ENCODE measurements at places on chromosomes 2 and 18. TPM values are rescaled to one million over a fixed set of nuclear protein-coding genes. Genes with fewer than 3 reads are reported as not detected.

- no peak for DNase-seq
Observed at GRCh38 chr2:31413862-31414550, 536 bp downstream of the XDH start.

DNA sequence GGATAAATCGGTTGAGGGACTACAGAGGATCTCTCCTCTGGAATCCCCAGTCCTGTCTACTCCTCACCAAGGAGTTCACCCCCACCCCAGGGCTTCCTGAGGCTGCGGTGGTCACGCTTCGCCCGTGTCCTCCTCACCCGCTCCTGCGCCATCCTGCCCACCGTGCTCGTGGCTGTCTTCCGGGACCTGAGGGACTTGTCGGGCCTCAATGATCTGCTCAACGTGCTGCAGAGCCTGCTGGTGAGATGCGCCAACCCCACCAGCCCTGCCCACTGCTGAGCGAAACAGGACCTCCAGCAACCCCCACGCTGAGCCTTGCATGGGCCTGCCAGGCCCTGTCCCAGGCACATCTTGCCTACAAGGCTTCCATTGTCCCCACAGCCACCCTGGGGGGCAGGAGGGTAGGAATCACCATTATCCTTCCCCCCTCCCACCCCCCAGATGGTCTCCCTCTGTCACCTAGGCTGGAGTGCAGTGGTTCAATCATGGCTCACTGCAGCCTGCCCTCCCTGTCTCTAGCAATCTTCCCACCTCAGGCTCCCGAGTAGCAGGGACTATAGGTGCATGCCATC lies 6.7 kb upstream of the CTDSP1 start:
- no peak for DNase-seq

Gene LPIN2
- total RNA-seq = 34.3 TPM

Gene CAPG
- 23.4 TPM for total RNA-seq

DNA sequence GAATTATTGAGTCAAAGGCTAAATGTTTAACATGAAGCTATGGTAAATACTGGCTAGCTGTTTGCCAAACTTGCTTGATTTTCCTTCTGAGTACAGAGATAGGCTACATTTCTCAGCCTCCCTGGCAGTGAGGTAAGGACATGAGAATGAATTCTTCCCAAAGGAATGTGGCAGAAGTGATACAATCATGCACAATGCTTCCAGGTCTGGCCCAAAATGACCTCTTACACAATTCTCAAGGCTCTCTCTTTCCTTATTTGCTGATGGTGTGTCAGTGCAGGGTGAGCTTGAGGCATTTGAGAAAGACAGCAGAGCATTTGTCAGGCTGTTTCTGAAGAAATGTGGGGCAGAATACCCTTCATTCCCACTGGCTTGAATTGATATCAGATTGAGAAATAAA lies 95.6 kb upstream of the NABP1 start:
- no peak for DNase-seq

Gene HJURP
- total RNA-seq = 5.0 TPM

Gene RAB27B
- total RNA-seq = under 0.01 TPM

DNA sequence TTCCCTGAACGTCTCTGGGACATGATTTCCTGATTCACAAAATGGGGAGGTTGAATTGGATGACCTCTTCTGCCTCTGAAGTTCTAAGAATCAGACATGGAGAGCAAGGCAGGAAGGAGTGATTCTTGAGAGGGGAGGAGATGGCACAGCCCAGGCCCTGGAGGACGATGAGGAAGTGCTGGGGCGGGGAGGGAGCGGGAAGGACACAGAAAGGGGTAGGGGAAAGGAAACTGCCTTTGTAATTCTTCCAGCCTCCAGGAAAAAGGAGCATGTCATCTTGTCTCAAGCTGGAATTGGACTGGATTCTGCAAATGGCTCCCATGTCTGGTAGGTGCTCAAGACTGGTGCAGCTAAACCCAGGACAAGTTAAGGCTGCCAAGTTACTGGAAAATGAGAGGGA lies 97.0 kb upstream of the NCK2 start:
- no peak for DNase-seq

DNA sequence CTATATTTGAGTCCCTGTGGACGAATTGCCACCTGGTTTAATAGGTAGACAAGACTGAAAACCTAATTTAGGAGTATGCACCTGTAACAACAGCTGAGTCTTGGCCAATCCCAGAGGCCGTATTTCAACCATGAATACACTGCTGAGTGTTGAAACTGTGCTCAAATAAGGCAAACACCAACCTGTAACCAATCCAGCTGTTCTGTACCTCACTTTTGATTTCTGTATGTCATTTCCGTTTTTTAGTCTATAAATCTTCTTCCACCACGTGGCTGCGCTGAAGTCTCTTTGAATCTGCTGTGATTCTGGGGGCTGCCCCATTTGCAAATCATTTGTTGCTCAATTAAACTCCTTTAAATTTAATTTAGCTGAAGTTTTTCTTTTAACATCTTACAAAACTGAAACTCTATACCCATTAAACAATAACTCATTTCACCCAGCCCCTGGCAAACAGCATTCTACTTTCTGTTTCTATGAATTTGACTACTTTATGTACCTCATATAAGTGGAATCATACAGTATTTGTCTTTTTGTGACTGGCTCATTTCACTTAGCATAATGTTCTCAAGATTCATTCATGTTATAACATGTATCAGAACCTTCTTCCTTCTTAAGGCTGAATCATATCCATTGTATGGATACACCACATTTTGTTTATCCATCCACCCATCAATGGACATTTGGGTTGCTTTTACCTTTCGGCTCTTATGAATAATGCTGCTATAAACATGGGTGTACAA lies 7.5 kb upstream of the YPEL5 start:
- DNase-seq = no peak

- DNase-seq = peak; percentile 6
Observed at GRCh38 chr2:3447789-3448317, 68.4 kb downstream of the TRAPPC12 start.

- DNase-seq = no peak
Observed at GRCh38 chr2:191786694-191787093, 60.2 kb downstream of the CAVIN2 start.

Gene DSG3
- total RNA-seq = not detected
